ENCODE measurements at places on chromosomes 3 and 15.

DNA sequence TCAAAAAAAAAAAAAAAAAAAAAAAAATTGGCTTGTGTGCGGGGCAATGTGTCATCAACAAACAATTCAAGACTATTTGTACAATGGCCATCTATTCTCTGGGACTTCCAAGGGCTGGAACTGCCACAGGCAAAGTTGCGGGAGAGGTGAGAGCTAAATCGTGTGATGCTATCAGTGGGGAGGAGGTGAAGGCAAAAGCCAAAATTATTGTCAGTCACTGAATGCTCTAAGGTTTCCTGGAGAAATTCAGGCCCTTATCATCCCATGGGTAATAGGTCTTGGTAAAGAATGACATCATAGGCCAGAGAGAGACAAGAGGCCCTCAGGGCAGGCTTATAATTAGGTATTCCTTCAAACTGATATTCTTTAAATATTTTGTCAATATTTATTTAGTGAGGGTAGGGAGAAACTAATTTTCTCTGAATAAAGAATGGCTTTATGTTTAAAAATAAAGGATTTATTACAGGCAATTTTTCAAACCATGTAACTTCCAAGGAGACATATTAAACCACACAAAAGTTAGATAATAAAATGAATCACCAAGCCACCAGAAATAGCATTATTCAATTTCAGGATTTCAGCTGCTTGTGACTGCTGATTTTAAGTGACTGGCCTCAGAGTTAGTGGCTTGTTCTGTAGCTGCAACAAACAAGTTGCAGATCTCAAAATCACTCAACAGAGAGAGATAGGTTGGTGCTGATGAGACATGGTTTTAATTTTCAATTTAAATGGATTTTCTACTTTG is 226.3 kb upstream of the MRPL3 start:
- DNase-seq = no peak

- DNase-seq = no peak
Measured at GRCh38 chr3:176724394-176724759, 472.9 kb downstream of the TBL1XR1 start.

DNA sequence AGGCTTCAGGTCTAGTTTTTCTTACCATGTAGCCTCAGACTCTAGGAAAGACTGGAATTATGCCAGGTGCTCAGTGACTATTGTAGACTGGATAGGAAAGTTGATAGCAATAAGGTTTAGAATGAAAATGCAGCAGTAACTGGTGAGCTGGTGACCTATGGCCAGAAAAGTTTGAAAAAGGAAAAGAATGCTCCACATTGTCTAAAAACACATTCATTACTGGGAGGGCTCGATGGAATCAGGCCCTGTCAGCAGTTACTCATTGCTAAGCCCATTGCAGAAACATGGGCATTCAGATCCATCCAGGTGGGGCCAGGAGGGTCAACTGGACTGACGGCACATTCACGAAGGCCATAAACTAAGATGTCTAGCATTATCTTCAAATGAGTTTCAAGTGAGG is 8.7 kb upstream of the MBNL1 start:
- DNase-seq = no peak

DNA sequence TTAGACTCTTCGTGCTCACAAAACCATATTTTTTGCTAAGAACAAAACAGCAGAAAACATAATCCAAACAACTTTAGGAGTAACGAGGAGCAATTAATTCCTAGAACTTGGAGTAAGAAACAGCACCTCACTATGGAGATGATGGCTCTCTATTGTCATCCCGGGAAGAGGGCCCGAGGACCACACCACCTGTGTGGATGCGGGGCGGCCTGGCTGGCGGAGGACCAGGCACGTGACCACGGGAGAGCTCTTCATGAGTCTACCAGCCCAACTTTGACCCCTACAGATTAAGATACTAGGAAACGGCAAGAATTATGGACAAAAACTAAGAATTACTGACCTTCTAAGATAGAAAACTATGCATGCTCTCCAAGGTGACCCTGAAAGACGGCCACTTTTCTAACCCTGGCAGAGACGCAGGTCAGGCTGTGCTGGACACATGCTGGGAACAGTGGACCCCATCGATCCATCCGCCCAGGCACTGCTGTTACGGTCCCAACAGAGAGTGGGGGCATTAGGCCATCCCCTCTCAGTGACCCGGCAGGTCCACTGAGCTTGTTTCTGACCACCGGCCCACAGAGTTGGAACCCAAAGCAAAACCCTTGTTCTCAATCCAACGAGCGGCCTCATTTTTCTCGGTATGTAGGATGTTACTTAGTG is 13.1 kb upstream of the OCA2 start:
- no peak for DNase-seq

DNA sequence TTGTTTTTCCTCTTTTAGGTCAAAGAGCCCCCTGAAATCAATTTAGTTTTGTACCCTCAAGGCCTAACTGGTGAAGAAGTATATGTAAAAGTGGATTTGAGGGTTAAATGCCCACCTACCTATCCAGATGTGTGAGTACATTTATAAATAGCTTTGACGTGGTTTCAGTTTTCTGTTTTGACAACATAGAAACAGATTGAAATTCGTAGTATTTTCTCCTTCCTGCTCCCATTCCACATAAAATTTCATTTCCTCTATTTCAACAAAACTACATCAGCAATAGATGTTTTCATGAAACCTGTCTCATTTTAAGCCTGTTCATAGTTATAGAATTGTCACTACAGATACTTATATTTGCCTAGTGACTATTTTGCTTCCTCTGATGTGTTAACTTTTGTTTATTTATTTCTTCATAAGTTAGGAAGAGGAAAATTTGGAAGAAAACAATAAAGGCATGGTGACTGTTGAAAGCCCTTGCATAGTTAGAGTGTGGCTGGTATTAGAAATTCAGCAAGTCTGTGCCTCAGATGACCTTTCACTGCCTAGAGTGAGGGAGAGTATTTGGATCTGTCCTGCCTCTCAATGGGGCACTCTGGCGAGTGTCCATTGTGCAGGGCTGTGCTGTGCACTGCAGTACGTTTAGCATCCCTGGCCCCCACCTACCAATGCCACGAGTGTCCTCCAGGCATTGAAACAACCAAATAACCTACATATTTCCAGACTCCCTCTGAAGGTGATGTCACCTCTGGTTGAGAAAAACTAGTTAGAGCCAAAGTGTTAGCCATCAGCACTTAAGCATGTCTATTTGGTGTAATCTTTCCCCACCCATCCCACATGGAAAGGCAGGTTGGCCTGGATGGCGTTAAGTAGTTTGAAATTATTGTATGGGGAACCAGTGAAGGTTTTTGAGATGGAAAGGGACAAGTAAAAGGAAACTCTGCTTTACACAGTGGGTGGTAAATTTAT is 5.9 kb downstream of the EIF2AK4 start:
- no peak for DNase-seq

GRCh38 chr15:78065973-78066946 is 11.3 kb downstream of the TBC1D2B start:
- DNase-seq = no peak

DNA sequence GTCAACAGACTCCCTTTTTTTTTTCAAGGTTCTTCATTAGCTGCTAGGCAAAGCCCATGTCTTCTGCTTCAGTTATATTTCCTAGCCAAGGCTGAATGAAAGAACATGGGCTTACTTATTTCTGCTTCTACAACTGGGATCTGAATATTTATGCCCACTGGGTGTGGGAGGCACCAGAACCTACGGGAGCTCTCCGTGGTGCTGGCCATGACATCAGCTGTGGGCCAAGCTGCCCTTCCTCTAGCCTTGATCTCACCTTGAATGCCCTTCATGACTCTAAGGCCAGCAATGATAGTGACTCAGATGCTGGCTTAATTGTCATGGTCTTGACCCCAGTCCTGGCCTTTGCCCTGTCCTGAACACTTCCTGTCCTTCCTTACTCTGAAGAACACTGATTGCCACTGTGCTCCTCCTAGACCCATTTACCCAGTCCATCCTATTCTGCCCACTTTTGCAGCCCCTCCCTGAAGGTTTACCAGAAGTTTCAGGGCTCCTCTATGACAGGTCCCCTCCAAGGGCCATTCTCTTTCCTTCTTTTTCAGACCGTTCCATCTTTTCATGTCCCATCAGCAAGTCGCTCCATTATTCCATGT is 32.8 kb upstream of the PRR20G start:
- no peak for DNase-seq

DNA sequence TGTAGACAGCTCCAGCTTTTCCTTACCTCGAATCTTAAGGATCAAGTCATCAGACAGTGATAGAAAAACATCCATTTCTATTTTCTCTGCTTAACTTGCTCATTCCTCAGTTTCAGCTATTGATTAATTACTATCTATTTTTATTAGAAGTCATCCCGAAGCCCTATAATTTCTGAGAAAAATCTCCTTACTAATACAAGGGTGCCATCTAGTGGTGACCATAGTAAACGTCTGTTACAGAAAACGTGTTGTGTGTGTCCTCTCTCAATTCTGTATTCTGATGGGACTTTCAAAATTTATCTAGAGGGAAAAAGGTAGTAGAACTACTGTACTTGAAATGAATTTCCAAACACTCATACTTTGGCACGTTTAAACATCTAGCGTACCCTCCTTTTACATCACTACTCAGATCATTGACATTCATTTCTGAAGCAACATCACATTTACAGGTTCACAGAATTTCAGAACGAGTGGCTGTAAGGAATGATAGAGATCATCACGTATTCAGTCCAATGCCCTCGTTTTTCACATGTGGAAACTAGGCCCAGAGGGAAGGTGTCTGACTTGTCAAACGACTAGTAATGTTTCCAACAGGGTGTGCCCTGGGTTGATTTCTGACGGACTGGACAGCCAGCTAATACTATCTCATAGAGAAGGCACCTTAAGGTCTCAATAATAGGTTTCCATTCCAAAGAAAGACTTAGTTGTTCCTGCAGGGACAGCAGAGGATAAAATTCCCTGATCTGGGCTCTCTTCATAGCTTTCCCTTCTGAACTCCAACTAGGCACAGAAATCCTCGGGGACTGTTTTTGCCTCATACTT is 25.6 kb downstream of the HACD2 start:
- peak; percentile 20 for DNase-seq

DNA sequence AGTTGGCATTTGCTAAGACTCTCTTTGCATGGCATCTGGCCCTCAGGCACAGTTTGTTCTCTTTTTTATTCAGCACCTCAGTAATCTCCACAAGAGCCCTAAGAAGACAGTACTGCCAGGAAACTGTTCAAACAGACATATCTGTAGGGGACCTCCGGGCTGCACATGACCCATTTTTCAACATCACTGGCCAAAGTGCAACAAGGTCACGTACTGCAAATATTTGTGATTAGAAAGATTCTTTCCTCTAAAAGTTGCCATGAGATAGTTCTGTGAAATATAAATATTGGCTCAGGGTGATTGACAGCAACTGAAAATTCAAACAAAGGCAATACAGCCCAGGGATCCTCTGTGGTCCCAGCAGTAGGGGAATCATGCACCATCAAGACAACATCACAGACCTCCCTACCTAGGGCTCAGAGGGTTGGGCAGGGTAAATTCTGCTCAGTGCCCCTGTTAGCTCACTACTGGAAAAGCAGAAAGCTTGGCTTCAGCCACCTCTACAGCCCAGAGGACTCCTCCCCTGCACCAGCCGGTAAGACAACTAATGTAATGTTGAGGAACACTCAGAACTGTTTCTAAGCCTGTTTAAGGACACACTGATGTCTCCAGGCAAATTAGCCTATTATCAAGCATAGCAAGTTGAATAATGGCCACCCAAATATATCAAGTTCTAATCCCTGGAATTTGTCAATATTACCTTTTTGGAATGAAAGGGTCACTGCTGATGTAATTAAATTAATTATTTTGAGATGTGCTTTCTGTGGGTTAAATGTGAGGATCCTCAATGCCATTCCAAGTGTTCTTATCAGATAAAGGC is 117.4 kb upstream of the LPP start:
- no peak for DNase-seq

- no peak for DNase-seq
Measured at GRCh38 chr3:197253238-197253947, 45.0 kb downstream of the DLG1 start.

GRCh38 chr15:48176957-48177356 is 1.1 kb downstream of the MYEF2 start:
- DNase-seq = no peak

DNA sequence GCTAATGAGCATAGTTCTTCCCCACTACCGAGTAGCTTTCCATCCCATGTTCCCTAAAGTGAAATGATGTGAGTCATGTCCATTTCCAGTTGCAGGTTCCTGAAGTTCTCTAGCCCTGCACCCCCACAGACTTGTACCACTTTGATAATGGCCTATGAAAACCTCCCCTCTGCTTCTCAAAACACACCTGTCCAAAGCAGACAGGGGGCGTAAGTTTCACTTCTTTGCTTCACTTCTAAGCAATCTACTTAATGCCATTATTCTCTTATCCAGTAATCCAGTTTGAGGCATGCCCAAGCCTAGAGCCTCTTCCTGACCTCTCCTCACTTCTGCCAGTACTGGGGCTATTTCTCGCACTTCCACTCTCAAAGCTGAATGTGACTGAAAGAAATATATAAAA is 305.1 kb downstream of the IGSF11 start:
- no peak for DNase-seq
